ENCODE measurements at places on chromosomes 4 and X.
A peak's percentile ranks its signal among the peaks of the same experiment; 100 is the strongest.

- no peak for DNase-seq
These were observed 552.4 kb upstream of the MAGEB2 start for GRCh38 chrX:29662759-29663503.

- peak; percentile 43 for DNase-seq
These were observed 797 bp downstream of the PKD2 start for GRCh38 chr4:88008122-88008742.

- DNase-seq: peak; percentile 80
These were observed 81.5 kb upstream of the EGFL6 start for GRCh38 chrX:13487731-13488505.

DNA sequence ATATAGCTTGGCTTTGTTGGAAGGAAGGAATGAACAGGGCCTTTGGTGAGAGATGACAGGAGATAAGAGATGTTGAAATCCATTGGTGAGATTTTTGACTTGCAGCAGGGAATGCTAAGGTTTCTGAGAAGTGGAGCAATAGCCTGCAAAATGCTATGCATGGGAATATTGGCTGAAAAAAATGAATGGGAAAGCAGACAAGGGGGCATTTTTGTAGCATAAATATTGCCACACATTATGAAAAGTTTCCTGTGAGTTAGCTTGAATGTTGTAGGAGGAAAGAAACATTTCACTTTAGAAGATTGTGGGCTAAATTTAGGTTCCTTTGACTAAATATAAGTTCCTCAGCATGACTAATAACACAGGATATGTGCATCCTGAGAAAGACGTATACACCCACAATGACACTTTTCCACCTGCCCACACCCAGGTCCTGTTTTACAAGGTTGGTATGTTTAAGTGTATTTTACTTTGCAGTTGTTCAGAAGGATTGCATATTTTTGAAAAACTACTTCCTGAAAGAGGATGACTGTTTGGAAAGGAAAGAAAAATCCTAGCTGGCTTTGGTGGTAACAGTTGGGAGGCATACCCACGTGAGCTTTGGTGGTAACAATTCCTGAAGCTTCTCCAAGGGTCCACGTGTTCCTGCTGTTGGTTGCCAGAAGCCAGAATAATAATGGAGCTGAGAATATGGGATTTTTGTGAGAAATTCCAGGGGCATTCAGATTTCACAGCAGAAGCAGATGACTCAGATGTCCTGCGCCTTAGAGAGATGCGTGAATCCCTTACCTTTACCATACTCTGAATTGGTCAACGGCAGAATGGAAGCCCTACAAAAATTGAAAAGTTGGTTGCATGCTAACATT, 28.5 kb downstream of the PHEX start:
- DNase-seq: peak; percentile 80

- DNase-seq: no peak
These were observed 323.2 kb upstream of the PCDH7 start for GRCh38 chr4:30396772-30397475.

- no peak for DNase-seq
These were observed 58.7 kb downstream of the CYTL1 start for GRCh38 chr4:4960574-4960973.

DNA sequence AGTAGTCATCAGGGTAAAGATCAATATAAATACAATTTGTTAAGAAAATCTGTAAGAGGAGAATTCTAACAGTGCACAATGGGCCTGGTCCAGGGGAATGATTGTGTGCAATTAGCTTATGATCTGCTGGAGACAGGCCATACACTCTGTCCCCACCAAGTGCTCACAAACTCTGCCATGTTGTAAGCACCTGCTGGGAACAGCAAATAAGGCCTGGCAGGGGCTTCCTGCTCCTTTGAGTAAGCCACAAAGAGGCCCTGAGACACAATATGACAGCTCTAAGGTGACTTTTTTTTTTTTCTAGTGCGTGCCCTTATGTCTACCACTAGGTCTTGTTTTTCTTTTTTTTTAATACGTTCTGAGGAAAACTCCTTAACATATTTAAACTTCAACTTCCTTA, 866.3 kb upstream of the PCDH7 start:
- no peak for DNase-seq

DNA sequence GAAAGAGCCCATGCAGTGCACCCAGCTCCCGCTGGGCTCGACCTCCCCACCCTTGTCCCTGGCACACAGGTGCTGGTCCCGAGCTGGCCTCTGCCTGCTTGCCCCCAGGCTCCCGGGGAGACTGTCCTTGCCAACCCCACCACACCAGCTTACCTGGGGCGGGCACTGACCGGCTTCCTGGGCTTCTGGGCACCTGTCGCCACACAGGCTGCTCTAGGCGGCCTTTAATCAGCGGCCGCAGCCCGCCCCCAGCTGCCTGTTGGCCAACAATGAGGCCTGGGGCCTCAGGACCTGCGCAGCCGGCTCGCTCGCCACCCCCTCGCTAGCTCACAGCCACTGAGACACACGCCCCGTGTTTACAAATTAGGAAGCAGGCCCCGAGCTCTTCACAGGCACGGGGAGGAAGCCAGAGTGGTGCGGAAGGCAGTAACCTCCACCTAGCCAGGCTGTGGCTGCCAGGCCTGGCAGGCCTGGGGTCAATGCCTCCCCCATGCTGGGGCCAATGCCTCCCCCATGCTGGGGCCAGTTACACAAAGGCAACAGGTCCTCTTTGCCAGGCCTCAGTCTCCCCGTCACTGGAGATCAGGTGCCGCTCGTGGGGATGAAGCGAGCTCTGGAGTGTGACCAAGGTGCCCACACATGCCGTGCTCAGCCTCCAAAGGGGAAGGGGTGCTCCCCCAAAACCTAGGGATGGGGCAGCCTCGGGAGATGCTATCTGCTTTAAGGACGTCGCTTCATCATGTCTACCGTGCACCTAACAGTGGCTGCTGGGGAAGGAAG, at the start of gene TREX2:
Gene TREX2, minus strand, starts transcription at position 201 of the 780 bp plus-strand sequence. CDS start 626 bp downstream, outside the sequence.
- DNase-seq: no peak

- DNase-seq: no peak
These were observed 25.1 kb downstream of the EPHA5 start for GRCh38 chr4:65645185-65645584.

DNA sequence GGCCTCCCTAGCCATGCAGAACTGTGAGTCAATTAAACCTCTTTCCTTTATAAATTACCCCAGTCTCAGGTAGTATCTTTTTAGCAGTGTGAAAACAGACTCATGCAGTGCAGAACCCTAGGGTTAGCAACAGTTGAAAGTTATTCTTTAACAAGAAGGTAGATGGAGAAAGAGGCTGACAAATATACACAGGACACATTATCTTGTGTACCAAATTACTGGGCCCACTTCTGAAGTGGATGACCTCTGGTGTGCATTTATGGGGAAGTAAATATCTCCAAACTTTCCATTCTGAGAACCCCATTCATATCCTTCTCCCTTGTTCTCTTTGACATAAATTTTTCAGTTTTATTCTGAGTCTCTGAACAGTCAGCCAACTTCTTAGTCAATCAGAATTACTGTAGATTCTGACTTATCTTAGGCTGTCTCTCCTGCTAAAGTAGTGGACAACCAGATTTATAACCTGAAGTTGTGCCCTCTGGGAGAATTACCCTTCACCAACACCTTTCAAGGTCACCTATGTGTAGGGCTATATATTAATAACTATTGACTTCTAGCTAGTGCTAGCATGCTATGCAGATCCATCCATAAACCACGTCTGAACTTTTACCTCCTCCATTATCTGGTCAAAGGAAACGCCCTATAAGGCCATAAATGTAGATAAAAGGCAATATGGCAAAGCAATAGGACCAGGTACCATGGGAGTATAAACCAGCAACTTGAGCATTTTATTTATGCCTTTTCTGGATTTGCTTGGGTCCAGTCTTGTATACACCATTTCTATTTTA, 72.5 kb upstream of the TAB3 start:
- DNase-seq: no peak

All from trophoblast cell (in vitro differentiated cells and primary cell).